Cerebellar nuclear complex (tissue), 1 donor: ENCODE measurements at places on chromosomes 6 and 20.

DNA sequence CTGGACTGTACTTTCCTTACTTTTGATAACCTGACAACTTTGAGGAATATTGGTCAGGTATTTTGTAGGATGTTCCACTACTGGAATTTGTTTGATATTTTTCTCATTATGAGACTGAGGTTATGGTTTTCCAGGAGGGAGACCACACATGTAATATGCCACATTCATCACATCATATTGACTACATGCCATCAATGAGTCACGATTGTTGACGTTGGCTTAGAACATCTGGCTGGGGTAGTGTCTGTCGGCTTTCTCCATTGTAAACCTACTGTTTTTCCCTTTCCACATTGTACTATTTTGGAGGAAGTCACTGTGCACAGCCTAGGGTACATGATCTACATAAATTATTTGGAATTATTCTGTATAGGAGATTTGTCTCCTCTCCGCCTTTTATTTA lies 1.4 kb upstream of the STX11 start:
- no peak for DNase-seq

GRCh38 chr20:11970243-11970836 lies 52.6 kb downstream of the BTBD3 start:
- DNase-seq, result no peak

DNA sequence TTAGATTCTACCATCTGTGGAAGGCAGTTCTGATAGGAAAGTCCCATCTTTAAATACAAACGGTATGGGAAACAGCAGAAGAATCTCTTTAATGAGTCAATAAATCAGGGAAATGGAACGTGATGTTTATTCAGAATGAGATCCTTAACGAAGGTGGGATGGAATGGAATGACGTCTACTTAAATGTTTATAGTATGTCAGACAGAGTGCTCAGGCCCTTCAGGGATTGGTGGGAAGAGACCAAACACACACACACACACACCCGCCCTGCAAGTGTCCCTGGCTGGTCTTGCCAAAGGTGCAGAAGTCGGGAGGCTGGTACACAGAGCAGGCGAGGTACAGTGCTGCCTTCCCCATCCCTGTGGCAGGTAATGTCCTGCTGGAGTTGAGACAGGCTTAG lies 164.0 kb downstream of the FARS2 start:
- DNase-seq, result no peak

GRCh38 chr6:27811451-27811772 lies 100.8 kb downstream of the OR2B2 start:
- no peak for DNase-seq

- DNase-seq, result no peak
These were observed 36.0 kb upstream of the PLN start for GRCh38 chr6:118511930-118512715.

DNA sequence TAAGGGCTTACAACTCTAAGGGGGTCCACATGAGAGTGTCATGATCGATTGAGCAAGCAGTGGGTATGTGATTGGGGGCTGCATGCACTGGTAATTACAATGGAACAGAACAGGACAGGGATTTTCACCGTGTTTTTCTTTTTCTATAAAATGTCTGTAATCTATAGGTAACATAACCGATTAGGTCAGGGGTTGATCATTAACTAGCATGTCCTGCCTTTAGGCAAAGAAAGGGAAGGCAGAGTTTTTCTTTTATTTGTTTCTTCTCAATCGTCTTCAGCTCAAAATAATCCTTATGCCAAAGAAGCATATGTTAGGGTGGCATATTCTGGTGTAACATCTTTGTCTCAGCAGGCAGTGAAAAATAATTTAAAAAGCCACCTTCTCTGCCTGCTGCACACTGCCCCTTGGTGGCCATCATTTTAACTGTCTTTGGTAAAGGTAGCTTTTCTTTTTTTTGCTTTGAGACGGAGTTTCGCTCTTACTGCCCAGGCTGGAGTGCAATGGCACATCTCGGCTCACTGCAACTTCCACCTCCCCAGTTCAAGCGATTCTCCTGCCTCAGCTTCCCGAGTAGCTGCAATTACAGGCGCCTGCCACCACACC lies 9.7 kb upstream of the CEP43 start:
- no peak for DNase-seq

- no peak for DNase-seq
These were observed 16.1 kb upstream of the SERPINB1 start for GRCh38 chr6:2857580-2858337.

DNA sequence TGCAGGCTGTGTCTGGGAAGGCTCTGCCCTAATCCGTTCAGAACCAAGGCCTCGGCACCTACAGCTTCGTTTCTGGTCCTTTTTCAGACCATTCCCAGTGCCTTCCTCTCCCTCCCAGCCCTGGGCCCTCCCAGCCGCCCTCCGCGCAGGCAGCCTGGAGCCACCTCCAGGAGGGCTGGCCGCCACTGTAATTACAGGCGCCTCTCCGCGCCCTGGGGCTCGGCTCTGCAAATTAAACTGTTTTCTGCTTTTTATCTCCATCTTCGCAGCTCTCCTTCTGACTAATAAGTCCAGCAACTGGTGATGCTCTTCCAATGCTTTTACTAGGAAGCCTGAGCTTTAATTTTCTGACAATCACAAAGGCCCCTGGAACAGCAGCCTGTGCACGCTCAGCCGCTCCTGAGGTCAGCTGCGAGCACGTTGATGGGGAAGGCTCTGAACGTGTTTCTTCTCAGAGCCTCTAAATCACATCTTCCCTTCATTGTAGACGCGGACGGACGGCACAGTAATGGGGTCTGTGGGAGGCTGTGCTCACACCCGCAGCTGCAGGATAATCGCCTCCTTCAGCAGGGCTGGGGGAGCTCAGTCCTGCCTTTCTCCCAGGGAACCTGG lies 194.6 kb downstream of the DLL1 start:
- no peak for DNase-seq

DNA sequence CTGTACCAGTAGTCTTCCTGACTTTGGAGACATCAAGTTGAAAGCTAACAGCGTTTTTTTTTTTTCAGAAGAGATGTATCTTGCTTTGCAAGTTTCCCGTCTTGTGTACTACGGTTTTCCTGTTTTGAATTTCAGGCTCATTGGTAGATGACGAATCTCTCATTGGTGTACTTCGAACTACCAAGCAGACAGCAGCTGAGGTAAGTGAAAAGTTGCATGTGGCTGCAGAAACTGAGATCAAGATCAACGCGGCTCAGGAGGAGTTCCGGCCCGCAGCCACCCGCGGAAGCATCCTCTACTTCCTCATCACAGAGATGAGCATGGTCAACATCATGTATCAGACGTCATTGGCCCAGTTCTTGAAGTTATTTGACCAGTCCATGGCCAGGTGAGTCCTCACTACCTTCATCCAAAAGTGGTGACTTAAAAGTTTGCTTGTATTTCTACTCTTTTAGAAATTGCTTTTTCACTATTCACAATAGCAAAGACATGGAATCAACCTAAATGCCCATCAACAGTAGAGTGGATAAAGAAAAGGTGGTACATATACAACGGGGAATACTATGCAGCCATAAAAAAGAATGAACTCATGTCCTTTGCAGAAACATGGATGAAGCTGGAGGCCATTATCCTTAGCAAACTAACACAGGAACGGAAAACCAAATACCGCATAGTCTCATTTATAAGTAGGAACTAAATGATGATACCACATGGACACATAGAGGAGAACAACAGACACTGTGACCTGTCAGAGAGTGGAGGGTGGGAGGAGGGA lies 110.6 kb upstream of the GLP1R start:
- DNase-seq, result no peak

DNA sequence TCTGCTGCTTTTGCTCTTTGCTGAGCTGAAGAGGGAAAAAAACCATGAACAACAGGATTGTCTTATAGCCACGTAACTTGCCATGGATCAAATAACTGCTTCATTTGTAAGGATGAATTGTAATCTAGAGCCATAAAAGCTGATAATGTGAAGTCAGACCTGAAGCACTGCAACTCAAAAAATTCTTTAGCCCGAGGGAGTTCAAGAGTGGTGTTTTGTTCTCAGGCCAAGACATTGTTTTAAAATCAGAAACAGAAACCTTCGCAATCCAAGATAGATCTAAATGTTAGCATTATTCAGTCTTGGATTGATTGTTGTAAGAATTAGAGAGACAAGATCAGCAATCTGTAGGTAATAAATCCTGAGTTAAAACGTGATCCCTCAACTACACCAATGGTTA lies at the start of gene TRAPPC3L:
Gene TRAPPC3L, minus strand, starts transcription at position 34 of the 400 bp plus-strand sequence. CDS start 170 bp downstream, outside the sequence.
- DNase-seq, result no peak

- no peak for DNase-seq
These were observed 579.2 kb downstream of the EPM2A start for GRCh38 chr6:145155873-145156782.

GRCh38 chr6:32852018-32852843 lies 1.3 kb downstream of the TAP1 start:
- DNase-seq, result no peak

- DNase-seq, result no peak
These were observed 2.9 kb upstream of the COL21A1 start for GRCh38 chr6:56250266-56250665.

GRCh38 chr6:50143011-50143719 lies 93.4 kb upstream of the DEFB112 start:
- no peak for DNase-seq

- no peak for DNase-seq
These were observed 190.8 kb downstream of the UBE3D start for GRCh38 chr6:82874867-82875266.

DNA sequence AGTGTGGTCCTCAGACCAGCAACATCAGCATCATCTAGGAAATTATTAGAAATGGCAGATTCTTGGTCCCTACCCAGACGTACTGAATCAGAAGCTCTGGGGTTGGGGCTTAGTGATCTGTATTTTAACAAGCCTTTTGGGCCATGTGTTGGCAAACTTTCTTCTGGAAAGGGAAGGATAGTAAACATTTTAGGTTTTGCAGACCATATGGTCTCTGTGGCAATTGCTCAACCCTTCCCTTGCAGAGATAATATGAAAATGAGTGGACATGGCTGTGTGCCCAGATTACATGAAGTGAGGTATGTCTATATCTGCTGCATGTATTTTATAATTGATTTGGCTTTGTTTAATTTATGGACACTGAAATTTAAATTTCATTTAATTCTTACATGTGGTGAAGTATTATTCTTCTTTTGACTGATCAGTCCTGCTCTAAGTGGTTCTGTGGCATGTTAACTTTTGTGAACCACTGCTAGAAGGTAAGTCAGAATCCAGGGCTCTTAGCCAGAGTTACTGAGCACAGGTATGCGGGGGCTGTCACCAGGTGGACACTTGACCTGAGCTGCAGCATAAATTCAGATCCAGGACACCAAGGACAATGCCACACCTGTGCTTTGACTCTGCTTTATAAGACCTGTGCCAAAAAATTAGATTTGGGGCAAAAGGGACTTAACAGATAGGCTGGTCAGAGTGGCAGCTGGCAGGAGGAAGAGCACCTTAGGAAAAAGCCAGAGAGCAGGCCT lies 43.2 kb downstream of the LY86 start:
- DNase-seq, result no peak

DNA sequence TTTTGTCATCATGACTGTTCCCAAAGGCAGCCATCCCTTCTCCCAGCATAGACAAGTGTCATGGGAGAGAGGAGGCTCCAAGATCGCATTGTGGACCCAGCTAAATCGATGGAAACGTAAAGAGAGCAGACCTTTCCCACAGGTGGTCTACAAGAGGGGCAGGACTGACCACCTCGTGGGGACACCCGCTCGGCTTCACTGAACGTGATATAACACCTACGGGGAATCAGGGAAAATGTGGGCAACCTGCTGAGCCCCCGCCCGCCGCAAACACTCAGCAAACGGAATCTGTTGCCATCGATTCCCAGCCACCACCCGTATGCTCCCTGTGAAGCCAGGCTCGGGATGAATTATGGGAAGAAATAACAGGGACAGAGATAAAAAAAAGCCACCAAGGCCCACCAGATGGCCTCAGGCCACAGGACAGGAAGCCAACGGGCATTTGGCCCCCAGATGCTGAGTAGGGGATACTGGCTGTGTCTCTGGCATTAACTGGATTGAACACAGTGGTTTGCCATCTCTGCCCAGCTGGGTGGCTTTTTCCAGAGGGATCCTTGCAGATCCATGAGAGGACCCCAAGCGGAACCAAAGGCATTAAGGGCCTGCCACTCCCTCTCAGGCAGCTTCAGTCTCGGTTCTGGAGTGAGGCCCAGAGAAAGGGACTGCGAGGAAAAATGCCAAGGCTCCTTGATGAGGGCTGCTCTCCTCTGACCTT lies 44.4 kb downstream of the BMP7 start:
- no peak for DNase-seq

GRCh38 chr6:14406614-14407331 lies 289.2 kb downstream of the CD83 start:
- DNase-seq, result peak; percentile 78

DNA sequence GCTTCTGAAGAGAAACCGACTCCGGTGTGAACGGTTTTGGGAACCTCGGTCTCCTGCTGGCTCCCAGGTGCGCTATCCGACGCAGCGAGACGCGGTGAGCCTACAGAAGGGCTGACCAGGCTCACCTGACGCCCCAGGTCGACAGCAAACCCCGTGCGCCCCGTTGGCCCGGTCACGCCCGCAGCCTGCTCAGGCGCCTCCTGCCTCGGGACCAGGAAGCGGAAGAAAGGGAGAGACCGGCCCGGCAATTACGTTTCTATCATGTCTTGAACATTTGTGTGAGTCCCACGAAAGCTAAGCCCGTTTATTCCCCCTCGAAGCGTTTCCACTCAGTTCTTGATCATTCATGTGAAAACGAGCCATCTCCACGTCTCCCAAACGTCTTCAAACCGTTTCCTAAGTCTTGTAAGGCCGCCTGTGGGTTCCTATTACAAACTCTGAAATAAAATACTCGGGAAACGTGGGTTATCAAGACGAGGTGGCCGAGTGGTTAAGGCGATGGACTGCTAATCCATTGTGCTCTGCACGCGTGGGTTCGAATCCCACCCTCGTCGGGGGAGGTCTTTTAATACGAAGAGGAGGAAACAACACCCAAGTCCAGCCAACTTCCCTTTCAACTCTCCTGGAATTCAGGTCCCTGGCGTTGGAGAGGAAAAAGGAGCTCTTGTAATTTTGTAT lies 150.5 kb upstream of the PRSS16 start:
- no peak for DNase-seq

DNA sequence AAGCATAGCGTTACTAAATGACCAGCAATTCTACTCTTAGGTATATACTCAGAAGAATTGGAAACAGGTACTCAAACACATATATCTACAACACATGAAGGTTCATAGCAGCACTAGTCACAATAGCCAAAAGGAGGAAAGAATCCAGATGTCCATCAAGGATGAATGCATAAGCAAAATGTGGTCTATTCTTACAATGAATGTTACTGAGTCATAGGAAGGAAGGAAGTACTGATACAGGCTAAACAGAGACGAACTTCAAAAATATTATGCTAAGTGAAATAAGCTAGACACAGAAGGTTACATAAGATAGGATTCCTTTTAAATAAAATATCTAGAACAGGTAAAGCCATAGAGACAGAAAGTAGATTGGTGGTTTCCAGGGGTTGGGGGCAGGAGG lies 93.5 kb downstream of the MAP3K7 start:
- no peak for DNase-seq

GRCh38 chr20:952196-952795 lies 36.2 kb upstream of the ANGPT4 start:
- no peak for DNase-seq

DNA sequence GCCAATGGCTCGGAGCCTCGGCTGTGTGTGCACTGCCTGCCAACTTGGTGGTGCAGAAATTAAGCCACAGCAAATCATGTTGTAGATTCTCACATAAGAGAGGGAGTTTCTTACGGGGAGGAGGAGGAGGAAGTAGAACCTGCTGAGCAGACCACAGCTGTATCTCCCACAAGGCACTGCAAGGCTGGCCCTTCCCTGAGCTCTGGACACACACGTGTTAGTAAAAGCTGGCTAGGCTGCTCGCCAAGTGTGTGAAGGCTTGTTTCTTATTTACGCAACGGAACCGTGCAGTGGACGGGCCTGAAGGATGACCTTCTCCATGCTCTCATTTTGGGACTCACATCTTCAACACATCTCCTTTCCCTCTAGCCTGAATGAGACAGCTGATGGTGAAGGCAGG lies 15.7 kb upstream of the QKI start:
- no peak for DNase-seq
